ENCODE measurements at places on chromosomes 1 and 21.

DNA sequence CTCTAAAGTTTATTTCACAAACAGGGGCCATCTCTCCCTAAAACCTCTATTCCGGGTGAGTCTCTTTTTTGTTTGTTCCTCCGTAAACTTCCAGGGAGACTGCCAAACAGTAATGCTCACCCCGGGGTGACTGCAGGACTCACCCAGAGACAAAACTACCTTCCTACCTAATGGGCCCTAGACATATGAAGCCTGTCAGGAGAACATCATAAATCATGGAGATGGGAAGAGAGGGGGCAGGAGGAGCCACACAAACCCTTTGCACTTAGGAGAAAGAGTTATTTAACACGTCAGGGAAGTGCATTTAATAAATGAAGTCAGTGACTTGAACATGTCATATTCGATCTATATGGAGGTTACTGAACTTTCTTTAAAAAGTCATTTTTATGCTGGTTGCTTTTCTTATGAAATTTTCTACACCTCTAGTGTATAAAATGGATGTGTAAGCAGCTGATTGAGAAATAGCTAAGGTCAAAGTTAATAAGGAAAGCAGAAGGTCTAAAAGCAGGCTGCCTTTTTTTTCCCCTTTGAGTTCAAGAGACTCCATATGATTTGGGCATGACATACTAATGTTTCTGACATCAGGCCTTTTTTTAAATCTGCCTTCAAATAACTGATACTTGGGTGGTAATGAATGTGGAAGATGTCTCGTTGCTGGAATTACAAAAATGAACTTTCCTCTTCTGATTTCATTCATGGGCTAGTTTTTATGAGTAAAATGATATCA lies 286.9 kb upstream of the USP25 start:
- no peak for DNase-seq

DNA sequence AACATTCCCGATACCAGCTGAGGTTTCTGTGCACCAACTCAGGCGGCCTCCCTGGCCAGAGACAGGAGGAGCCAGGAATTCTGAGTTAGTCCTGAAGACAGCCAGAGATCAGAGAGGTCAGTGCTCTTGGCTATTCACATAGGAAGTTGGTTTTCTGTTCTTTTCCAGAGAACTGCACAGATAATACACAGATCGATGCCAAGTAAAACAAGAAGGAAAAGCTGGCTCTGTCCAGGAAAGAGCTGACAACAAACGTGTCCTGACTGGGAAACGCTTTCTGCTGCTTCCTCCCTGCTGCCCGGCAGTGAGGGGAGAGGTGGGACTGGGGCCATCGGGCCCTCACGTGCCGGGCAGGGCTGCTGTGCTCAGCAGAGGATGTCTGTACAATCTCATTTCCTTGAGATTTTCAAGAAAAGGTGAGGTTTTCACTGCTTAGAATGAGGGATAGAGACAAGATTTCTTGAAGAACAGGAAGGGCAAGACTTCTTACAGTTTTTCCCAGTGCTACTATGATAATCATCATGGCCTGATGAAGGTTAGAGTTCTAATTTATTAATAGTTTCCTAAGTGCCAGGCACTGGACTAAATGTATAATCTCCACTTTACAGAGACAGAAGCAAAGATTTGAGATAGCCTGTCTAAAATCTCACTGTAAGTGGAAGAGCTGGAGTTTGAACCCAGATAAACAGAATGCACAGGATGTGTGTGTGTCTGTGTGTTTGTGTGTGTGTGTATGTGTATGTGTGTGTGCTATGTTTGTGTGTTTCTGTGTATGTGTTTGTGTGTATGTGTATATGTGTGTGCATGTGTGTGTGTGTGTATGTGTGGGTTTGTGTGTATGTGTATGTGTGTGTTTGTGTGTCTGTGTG lies 211.0 kb upstream of the RAB4A start:
- no peak for DNase-seq

DNA sequence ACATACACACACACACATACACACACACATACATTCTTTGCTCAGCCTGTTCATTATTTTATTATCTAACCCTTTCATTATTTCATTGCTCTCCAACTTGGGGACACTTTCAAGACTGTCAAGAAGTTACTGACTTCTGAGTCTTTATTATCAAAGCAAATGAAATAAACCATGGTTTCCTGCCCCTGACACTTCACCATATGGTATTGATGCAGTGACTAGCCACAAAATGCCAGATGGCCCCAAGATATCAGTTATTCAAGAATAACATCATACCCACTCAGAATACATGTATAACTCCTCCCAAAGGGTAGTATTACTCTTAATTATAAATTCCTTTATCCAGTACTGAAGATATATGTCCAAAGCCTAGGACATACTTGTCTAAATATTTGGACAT lies 197.3 kb downstream of the MRPL39 start:
- no peak for DNase-seq

DNA sequence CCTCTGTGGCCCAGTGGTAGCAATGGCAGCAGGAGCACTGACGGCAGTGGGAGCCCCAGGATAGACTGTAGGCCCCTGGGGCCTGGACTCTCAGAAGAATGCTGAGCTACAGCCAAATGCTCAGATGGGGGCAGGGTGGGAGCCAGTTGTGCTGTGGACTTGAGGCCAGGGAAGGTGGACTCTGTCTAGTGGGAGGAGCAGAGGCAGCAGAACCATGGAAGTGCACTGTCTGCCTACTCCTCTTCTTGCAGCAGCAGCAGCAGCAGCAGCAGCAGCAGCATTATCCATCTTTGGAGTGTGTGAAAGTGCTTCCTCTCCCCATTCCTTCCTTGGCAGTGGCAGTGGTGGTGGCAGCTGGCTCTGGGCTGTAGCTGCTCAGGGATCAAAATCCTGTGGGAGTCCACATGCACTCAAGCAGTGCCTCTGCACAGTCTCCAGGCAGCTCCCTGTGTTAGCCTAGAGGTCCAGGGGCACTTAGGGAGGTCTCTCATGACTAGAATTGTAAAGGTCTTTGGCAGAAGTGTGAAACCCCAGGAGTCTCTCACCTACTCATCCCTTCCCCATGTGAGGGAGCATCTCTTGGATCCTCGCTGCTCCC lies 917.9 kb upstream of the B3GALT2 start:
- DNase-seq: no peak

DNA sequence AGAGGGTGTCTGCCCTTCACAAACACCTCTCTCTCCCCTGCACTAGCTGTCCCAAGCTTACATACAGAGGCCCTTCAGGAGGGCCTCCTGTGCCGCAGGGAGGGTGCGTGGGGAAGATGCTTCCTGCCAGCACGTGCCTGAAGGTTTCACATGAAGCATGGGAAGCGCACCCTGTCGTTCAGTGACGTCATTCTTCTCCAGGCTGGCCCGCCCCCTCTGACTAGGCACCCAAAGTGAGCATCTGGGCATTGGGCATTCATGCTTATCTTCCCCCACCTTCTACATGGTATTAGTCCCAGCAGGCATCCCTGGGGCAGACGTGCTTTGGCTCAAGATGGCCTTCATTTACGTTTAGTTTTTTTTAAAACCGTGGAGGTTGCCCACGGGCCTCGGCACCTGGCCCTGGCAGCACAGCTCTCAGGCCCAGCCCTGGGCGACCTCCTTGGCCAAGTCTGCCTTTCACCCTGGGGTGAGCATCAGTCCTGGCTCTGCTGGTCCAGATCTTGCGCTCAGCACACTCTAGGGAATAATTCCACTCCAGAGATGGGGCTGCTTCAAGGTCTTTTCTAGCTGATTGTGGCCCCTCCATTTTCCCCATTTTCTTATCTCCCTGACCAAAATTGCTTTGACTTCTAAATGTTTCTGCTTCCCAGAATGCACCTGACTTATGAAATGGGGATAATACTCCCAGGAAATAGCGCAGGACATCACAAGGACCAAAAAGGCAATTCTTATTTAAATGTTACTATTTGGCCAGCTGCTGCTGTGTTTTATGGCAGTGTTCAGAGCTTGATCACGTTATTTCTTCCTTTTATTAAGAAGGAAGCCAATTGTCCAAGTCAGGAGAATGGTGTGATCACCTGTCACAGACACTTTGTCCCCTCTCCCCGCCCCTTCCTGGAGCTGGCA lies 6.1 kb downstream of the NPPA start:
- no peak for DNase-seq

DNA sequence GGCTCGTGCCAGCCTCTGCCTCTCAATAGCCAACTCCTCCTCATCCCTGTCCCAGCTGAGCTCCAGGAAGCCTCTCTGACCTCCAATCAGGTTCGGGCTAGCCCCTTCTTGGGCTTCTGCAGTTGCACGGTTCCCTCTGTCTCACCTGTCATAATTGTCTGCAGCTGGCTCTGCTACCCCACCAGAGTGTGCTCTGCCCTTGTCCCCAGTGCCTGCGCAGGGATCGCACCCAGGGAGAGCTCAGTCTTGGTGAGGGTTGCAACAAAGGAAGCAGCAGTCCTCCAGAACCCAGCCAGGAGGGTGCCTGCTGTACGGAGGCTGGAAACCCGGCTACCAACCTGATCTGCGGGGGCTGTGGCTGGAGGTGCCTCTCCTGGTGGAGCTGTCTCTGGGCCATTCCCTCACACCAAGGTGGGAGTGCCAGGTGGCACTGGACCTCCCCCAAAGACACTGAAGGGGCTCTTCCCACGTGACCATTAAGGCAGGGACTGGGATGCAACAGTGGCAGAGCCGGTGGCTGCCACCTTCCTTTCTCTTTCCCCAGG lies 63.5 kb upstream of the DMRTB1 start:
- no peak for DNase-seq

GRCh38 chr1:47887475-47888293 lies 109.5 kb downstream of the TRABD2B start:
- DNase-seq: no peak

DNA sequence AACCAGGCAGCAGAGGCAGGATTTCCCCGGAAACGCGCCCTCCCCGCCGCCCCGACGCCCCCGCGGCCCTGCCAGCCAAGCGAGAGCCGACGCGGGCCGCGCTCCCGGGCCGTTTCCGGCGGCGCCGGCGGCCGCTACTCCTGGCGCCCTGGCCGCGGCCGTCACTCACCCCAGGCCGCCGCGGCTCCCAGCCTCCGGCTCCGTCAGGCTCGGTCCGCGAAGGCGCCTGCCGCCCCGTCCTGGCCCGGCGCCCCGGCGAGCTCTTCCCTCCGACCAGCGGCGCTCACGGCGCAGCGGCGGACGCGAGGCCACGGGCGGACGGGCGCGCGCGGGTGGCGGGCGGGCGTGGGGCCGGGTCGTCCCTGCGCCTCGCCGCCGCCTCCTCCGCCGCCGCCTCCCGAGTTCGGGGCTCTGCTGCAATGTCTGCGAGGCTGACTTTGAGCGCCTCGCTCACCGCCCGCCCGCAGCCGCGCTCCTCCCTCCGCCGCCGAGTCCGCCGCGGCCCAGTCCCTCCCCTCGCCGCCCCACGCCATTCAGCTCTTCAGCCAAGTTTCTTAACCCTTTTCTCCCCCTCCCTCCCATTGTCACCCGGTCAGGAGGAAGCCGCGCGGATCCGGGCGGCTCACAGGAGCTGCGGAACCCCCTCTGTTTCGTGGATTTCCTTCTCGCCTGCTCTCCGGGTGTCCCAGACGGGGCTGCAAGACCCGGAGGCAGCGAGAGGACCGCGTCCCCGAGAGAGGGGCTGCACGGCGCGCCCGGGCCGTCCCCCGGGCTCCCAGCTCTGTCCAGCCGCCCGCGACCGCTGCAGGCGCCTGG lies at the start of gene NRIP1:
TSS of gene NRIP1 (minus strand) at position 425 of the 816 bp plus-strand sequence. CDS start 96,808 bp downstream, outside the sequence.
- DNase-seq: peak; percentile 93
